Tibial artery (tissue), 4 donors: ENCODE measurements at places on chromosomes 7 and 10.

- DNase-seq = no peak
Observed at GRCh38 chr7:18566829-18567228, 71.3 kb downstream of the HDAC9 start.

- no peak for DNase-seq
Observed at GRCh38 chr7:32137059-32137458, 66.9 kb upstream of the PDE1C start.

DNA sequence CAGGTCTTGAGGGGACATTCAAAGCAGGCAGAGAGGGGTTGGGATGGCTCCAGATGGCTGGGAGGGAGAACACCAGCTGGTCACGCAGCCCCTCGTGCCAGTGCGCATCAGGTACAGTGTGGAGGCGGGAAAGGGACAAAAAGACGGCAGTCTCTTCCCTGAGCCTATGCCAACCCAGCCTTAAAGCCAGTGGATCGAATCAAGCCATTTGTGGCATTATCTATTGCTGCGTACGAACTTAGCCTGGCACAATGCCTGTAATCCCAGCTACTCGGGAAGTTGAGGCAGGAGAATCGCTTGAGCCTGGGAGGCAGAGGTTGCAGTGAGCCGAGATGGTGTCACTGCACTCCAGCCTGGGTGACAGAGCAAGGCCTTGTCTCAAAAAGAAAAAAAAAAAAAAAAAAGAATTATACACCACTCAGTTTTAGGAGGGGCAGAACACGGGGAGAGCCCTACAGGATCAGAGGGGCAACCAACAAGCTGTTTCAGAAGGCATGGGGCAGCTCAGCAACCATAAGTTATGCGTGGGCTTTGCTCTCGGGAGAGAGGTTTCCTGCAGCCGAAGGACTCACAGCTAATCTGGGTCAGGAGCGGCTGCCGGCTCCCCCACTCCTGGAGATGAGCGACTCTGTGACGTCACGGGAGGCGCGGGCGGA lies 356 bp upstream of the NDUFB2 start:
- DNase-seq = peak; percentile 95

- no peak for DNase-seq
Observed at GRCh38 chr7:29606287-29606721, 42.7 kb downstream of the PRR15 start.

- peak; percentile 15 for DNase-seq
Observed at GRCh38 chr10:71436268-71437125, 39.8 kb downstream of the CDH23 start.

- DNase-seq = no peak
Observed at GRCh38 chr10:31197886-31198285, 121.1 kb upstream of the ZEB1 start.

- DNase-seq = no peak
Observed at GRCh38 chr7:154591544-154591943, 411.4 kb downstream of the PAXIP1 start.

DNA sequence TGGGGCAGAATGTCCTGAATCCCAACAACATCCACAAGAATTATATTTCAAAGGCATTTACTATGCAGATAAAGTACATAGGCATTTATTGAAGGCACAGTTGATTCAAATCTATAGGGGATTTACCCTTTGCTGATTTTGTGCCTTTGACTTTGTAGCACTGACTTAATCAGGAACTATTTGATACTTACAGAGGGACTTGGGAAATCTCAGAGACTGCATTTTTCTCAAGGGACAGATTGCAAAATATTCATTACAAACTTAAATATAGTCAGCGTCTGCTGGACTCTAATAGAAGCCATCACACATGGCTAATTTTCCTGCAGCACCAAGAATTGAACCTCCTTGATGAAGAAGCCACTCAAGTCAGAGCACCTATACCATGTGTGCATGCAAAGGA lies 44.9 kb downstream of the FAS start:
- no peak for DNase-seq

DNA sequence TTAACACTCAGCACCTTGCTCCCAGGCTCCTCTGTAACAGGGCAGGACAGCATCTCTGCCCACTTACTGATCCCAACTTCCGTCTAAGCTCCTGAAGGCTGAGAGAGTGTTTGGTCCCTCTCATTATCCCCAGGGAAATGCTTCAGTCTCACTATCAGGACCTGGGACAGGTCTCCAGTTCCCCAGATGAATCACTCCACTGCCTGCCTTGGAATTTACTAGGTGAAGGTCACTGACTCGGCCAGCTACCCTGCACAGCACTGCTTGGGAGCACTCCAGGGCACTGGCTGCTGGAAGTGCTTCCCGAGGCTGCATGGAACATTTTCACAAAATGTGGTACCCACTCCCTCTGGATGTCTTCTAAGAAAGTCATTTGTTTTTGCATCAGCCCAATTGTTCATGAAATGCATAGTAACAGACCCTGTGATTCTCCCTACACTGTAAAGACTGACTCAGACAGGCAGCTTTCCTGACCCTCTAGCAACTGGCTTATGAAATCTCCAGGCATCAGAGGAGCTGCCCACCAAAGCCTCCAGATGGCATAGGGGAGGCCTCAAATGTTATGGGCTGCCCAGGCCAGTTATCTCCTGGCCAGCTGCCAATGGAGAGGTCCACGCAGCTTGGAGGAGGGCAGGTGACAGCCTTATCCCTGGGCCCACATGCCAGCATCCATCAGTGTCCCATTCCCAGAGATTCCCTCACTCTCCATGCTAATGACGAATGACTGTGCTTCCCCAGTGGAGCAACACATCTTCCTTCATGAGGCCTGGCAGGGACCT lies 89.1 kb downstream of the GFRA1 start:
- no peak for DNase-seq

DNA sequence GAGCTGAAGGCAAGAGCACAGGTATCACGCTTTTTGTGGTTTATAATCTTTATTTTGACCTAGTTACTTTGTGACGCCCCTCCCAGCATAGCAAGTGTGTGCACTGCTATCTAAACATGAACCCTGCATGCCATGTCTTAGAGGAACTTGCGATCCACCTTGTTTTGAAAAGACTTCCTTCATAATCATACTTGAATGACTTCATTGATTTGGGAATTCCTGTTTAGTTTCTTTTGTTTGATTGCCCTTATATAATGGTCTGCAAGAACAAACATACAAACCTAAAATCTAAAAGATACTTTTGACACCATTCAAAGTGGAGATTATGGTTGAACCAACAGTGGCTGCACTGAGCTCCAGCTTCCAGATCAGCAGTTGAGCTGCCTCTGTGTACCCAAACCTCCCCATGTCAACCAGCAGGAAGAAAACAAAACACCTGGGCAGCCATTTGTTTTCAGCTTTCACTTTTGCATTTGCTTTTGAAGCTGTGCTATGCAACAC lies 132.6 kb downstream of the CELF2 start:
- no peak for DNase-seq

DNA sequence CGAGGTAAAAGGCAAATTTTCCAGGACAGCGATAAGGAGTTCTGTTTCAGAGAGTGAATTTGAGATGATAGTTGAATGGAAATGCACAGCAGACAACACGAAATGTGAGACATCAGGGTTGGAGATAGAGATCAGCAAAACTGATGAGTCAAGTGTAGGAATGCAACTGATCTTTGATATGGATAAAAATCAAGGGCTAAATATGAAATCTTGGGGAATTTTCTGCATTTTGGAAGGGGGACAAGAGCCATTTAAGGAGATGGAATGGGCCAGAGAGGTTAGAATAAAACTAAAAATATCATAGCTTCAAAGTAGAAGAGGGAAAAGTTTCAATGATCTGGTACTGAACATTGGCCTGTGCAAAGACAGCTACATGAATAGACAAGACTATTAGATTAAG lies 11.5 kb downstream of the CISD1 start:
- DNase-seq = no peak

DNA sequence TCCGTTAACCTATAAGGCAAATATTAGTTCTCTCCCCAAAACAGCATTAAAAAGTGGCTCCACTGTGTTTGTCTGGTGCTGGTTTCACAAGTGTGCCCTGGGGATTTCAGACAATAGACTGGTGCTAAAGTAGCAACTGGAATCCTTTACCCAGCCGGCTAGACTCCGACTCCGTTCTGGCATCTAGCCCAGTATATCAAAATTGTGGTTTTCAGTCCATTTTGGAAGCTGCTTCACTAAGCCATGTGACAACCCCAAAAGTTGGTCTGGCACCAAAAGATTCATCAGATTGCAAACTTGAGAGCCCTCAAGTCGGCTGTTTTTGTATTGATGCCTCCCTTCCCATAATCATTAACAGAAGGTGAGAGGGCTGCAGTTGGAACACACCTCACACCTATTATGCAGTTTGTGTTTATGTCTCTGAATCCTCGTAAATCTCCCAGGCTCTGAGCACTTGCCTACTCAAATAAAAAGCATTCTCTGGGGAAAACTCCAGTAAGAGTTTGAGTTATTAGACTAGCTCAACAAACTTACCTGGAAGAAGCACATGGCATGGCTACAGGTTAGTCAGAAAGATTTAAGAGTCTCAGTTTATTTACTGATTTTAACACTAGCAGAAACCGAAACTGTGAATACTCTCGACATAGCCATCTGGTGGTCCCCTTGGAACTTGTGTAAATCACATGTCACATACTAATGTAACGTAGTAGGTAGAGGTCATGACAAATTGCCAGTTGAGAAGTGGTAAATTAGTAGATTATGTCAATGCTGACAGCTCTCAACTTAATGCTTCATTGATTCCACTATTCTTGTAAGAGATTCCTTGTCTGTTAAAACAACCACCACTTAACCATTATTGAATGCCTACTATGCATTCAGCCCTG lies 14.8 kb upstream of the WNT16 start:
- DNase-seq = no peak

- no peak for DNase-seq
Observed at GRCh38 chr7:47428052-47428767, 153.7 kb downstream of the TNS3 start.

GRCh38 chr7:3578399-3578798 lies 277.3 kb downstream of the SDK1 start:
- no peak for DNase-seq

GRCh38 chr10:62047228-62047892 lies 145.9 kb downstream of the ARID5B start:
- no peak for DNase-seq

DNA sequence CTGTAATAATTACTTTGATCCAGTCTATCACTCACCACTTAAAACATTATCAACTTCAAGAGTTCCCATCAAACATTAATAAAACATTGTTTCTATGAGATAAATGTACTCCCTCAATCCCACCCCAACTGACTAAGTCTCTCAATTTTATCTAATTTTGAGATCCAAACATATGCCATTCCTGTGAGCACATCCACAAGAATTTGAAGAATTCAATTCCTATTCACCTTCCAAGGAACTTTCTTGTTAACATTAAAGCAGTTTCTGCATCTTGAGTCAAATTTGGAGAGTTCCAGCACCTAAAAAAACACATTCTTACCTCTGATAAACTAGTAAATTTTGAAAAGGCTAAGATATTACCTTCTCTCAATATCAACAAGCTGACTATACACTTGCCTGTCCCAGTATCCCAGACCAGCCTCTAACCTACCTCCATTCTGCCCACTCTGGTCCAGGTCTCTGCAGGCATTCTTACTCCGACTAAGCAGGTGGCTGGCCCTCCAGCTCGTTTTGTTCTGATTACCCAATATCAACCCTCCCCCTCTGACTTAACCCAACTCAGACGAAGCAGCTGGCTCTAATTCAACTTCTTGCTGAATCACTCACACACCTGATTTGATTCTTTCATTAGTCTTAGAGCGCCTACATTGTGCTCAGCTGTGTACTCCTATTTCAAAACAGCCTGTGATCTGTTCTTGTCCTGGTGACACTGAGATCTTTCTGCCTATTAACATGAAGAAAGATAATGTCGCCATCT lies 275.2 kb downstream of the IPMK start:
- DNase-seq = no peak

DNA sequence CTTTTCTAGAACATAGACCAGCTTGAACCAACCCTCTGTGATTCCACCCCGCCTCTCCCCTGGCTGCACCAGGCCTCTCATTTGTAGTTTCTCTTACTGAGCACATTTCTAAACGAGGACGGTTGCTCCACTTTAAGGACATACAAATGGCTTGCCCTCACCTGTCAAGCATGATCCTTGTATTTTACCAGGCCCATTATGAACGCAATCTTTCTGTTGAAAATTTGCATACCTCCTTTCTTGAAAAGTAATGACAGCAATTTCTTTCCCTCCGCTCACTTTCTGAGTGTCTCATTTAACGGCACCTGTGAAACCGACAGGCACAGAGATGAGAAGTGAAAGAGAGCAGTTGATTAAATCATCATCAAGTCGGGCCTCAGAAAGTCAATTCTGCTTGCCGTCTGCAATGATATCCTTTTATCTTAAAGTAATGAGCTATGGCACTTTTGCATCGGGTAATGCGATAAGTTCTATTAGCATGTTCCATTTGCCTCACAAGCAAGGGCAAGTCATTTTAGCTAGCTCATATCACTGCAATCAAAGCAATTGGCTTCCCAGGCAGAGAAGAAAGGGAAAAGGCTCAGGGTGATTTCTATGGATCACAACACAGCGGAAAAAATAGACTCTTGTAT lies 705.6 kb upstream of the GALNT17 start:
- DNase-seq = no peak

DNA sequence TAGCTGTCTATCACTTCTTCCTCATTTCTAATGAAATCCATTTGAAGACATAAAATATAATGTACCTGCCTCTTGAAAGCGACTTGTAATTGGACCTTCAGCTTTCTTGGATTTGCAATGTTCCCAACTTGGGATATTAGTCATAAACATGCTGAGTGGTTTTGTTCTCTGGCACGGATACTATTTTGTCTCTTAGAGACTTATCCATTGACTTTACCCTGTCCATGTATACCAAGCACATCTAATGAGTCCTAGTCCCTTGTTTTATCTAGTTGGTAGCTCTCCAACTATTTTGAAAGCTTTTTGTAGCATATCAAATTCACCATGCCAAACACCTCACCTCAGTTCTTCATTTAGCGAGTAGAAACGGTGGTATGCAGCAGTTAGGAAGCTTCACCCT lies 18.9 kb downstream of the PLEKHS1 start:
- no peak for DNase-seq

- DNase-seq = no peak
Observed at GRCh38 chr10:49592726-49593563, 17.2 kb upstream of the SLC18A3 start.

DNA sequence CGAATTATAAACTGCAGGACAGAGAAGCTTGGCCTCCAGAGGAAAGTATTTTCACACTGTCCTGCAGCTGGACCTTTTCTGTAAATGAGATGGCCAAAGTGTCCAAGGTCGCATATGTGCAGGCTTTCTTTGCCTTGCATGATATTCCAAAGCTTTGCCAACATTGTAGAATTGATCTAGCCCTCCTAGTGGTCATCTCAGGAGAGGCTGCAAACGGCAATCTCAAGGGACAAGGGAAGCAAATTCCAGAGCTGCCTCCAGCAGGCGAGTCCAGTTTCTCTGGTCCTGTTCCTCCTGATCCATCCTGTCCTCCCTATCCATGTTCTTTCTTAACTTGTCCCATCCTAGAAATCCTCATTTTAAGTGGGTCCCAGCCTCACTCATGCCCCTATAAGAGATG lies 373.4 kb upstream of the PCDH15 start:
- no peak for DNase-seq
